CD4-positive, alpha-beta memory T cell (primary cell): ENCODE measurements at places on chromosomes 5 and 9.

- DNase-seq, result no peak
- no peak overlapping the region for H3K27ac ChIP-seq
- H3K4me3 ChIP-seq, result no peak overlapping the region
- no peaks in the 10 kb centered on the region for H3K36me3 ChIP-seq
- H3K27me3 ChIP-seq, result no peaks in the 10 kb centered on the region
- H3K4me1 ChIP-seq, result no peaks in the 10 kb centered on the region
These were observed 476.6 kb upstream of the WWC1 start for GRCh38 chr5:167814828-167815227.

DNA sequence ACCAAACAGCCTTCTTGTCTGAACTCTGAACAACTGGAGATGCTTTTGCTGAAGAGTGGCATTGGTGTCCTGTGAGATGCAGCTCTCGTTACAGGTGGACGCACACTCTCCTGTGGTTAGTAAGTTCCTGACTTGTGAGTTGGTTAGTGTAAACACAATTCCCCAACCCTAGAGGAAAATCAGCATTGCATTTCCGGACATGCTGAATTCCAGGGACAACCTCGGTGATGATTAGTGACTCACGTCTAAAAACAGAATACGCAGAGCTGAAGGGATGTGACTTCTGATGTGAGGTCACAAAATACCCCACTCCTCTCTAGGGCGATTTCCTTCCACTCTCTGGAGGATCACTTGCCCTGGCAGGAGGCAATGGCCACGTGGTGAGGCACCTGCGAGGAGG lies 5.0 kb downstream of the OR2V2 start:
- DNase-seq, result no peak
- H3K27me3 ChIP-seq, result no peaks in the 10 kb centered on the region
- peaks cover 4% of the 10 kb centered on the region for H3K4me1 ChIP-seq
- no peak overlapping the region for H3K27ac ChIP-seq
- H3K36me3 ChIP-seq, result no peaks in the 10 kb centered on the region
- H3K4me3 ChIP-seq, result no peak overlapping the region

DNA sequence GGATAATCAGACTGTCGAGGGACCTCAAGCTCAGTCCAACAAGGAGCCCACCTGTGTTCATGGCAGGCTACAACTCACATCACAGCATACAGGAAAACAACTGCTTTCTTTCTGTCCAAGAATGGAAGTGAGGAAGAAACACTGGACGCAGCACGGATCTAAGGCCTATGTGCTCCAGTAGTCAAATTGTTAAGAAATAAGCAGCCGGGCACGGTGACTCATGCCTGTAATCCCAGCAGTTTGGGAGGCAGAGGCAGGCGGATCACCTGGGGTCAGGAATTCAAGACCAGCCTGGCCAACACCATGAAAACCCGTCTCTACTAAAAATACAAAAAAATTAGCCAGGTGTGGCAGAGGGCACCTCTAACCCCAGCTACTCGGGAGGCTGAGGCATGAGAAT lies 427.8 kb downstream of the BNC2 start:
- no peak overlapping the region for H3K4me3 ChIP-seq
- H3K36me3 ChIP-seq, result no peaks in the 10 kb centered on the region
- no peak overlapping the region for H3K27ac ChIP-seq
- no peaks in the 10 kb centered on the region for H3K27me3 ChIP-seq
- DNase-seq, result no peak
- H3K4me1 ChIP-seq, result no peaks in the 10 kb centered on the region

DNA sequence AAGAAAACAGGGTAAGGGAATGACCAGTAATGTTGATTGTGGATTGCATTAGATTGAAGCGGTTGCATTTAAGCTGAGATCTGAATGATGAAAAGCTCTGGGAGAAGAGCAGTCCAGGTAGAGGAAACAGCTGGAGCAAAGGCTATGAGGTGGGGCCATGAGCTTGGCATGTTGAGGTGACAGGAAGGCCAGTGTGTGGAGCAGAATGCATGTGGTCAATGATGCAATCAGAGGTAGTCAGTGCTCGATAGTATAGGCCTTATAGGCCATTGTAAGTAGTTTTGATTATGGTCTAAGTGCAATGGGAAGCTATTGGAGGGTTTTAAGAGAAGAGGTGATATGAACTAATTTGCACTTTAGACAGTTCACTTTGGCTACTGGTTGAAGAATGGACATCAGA lies 270.4 kb downstream of the ARHGAP26 start:
- H3K4me3 ChIP-seq, result no peak overlapping the region
- no peaks in the 10 kb centered on the region for H3K27me3 ChIP-seq
- no peak overlapping the region for H3K27ac ChIP-seq
- DNase-seq, result no peak
- no peaks in the 10 kb centered on the region for H3K36me3 ChIP-seq
- H3K4me1 ChIP-seq, result peaks cover 4% of the 10 kb centered on the region

- no peaks in the 10 kb centered on the region for H3K4me1 ChIP-seq
- H3K4me3 ChIP-seq, result no peak overlapping the region
- no peak for DNase-seq
These were observed 31.0 kb downstream of the SNX18 start for GRCh38 chr5:54548565-54548964.

- H3K27ac ChIP-seq, result no peak overlapping the region
- no peak for DNase-seq
- H3K4me3 ChIP-seq, result no peak overlapping the region
- no peaks in the 10 kb centered on the region for H3K27me3 ChIP-seq
These were observed 10.7 kb downstream of the PBX3 start for GRCh38 chr9:125757834-125758233.

DNA sequence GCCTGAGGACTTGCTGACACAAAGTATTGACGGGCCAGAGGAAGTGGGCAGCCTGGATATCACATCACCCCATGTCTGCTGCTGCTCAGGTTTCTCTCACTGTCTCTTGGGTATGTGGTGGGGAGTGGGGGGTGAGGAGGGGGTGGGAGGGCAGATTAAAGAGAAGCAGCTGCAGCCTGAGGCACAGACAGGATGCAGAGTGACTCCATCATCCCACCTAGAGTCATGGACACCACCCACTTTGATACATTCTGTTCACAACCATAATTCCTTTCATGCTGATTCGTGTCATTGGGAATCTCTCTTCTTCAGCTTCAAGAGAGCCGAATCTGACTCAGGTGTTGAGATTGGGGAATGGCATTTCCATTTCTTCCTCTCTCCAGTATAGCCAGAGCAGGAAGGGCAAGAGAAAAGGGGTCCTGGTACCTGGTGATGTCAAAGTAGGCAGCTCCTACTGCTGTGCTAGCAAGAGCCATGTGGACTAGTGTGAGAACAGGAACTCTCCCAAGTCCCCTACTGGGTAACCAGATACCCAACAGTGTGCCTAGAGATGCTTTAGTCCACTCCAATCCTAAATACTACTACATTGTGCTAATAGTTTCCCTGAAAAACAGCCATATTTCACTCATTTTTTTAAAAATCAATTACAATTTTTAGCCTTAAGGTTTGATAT lies 22.4 kb downstream of the GRAMD2B start:
- H3K27me3 ChIP-seq, result no peaks in the 10 kb centered on the region
- no peak overlapping the region for H3K4me3 ChIP-seq
- no peaks in the 10 kb centered on the region for H3K36me3 ChIP-seq
- no peak overlapping the region for H3K27ac ChIP-seq

- H3K4me3 ChIP-seq, result no peak overlapping the region
- H3K27me3 ChIP-seq, result no peaks in the 10 kb centered on the region
- H3K4me1 ChIP-seq, result peaks cover 86% of the 10 kb centered on the region
- peak overlapping the region; percentile 55 for H3K27ac ChIP-seq
- peaks cover 15% of the 10 kb centered on the region for H3K36me3 ChIP-seq
These were observed 5.3 kb downstream of the RALGDS start for GRCh38 chr9:133115604-133116345.

GRCh38 chr5:52132053-52132452 lies 655.7 kb upstream of the ITGA1 start:
- H3K4me1 ChIP-seq, result no peaks in the 10 kb centered on the region
- no peaks in the 10 kb centered on the region for H3K36me3 ChIP-seq
- no peak overlapping the region for H3K27ac ChIP-seq
- H3K27me3 ChIP-seq, result no peaks in the 10 kb centered on the region
- DNase-seq, result no peak

GRCh38 chr5:1879292-1880263 lies 3.1 kb downstream of the IRX4 start:
- H3K36me3 ChIP-seq, result no peaks in the 10 kb centered on the region
- no peak overlapping the region for H3K27ac ChIP-seq
- H3K27me3 ChIP-seq, result peaks cover 22% of the 10 kb centered on the region
- H3K4me3 ChIP-seq, result no peak overlapping the region

- H3K4me1 ChIP-seq, result no peaks in the 10 kb centered on the region
- H3K36me3 ChIP-seq, result no peaks in the 10 kb centered on the region
- H3K27me3 ChIP-seq, result no peaks in the 10 kb centered on the region
- no peak overlapping the region for H3K27ac ChIP-seq
These were observed 168.0 kb downstream of the CCDC171 start for GRCh38 chr9:15720861-15721260.

- no peak for DNase-seq
- no peak overlapping the region for H3K4me3 ChIP-seq
- no peaks in the 10 kb centered on the region for H3K36me3 ChIP-seq
These were observed 7.6 kb upstream of the CLPTM1L start for GRCh38 chr5:1352231-1353219.

- DNase-seq, result no peak
- H3K4me3 ChIP-seq, result no peak overlapping the region
- no peaks in the 10 kb centered on the region for H3K4me1 ChIP-seq
- H3K36me3 ChIP-seq, result no peaks in the 10 kb centered on the region
- no peak overlapping the region for H3K27ac ChIP-seq
These were observed 232.0 kb downstream of the PJA2 start for GRCh38 chr5:109177782-109178181.

GRCh38 chr9:32701321-32702022 lies 66.0 kb upstream of the TAF1L start:
- no peaks in the 10 kb centered on the region for H3K36me3 ChIP-seq
- no peak overlapping the region for H3K4me3 ChIP-seq
- no peak for DNase-seq
- H3K27me3 ChIP-seq, result no peaks in the 10 kb centered on the region
